Fibroblast of skin of left biceps (primary cell): ENCODE measurements at places on chromosomes 2 and 18.

DNA sequence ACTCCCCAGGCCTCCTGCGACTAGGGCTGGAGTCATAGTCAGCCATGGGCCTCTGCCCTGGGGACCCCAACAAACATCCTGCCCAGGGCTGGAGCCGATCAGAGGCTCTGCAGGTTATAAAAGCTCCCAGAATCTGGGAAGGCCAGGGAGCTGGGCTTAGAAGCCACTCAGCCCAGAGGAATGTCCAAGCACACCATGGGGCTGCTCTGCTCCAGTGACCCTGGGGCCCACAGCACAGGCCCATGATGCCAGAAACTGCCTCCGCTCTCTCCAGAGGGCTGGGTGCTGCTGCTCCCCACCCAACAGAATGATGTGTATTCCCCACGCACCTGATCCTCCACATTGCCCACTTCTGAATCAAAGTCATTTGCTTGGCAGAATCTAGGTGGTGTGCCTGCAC, 88.5 kb downstream of the ARMC9 start:
- DNase-seq, result no peak

DNA sequence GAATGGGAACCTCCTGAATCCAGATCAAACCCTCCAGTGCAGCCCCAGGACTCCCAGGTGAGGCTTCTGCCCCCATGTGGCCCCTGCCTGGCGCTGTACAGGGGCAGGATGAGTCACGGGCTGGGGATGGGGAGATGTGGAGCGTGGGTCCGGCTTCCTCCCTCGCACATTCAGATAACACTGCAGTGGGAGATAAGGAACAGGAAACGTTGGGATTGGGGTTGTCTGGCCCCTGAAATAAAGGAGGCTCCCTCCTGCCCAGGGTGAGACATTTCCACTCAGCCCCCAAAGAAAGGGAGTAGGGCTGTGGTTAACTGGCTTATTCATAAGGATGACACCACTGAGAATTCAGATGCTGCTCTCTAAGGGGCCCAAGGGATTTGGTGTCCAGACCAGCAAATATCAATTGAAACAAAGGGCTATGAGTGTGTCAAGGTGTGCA, 30.7 kb downstream of the IGFBP5 start:
- DNase-seq, result no peak

- DNase-seq, result no peak
Measured at GRCh38 chr2:54310311-54310710, 54.3 kb upstream of the TSPYL6 start.

- peak; percentile 90 for DNase-seq
Measured at GRCh38 chr2:112053917-112054846, 887 bp upstream of the TMEM87B start.

GRCh38 chr2:108641756-108642155, 77.5 kb upstream of the RANBP2 start:
- DNase-seq, result no peak

DNA sequence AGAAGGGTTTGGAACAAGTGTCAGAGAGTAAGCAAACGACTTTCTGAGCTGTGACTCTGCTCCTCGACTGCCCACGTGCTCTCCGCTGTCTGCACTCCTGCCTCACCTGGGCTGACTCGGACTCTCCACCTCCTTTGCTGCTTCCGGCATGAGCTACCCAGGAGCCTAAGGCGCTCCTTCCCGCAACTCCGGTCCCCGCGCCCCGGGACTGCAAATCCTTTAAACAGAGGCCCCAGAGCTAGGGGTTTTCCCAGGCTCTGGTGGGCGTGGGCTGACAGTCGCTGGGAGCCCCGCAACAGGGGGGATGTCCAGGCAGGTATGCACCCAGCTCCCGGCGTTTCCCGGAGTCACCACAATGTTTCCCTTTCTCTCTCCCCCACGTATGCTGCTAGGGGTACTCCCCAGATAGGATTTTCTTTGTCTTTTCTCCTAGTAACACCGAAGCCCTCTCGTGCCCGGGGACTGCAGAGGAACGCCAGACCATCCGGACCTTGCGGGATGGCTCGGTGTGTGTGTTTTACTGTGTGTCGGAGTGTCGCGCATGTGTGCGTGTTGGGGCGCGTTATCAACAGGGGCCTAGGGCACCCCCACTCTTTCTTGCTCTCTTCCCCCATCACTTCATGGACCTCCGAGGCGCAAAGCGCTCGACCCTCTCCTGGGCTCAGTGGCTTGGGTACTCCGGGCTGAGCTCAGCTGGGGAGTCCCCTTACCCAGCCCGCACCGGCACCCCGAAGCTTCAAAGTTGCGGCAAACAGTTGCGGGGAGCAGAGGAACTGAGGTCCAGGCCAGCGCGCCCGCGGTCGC, 691 bp upstream of the THSD7B start:
- no peak for DNase-seq

- DNase-seq, result no peak
Measured at GRCh38 chr2:186058614-186059013, 320.0 kb downstream of the FSIP2 start.

GRCh38 chr2:216740557-216741222, 45.3 kb upstream of the IGFBP5 start:
- no peak for DNase-seq

GRCh38 chr2:65576861-65577601, 144.6 kb upstream of the SPRED2 start:
- peak; percentile 83 for DNase-seq

- no peak for DNase-seq
Measured at GRCh38 chr2:212535996-212536816, 2.4 kb downstream of the ERBB4 start.

GRCh38 chr2:149167001-149167780, 128.7 kb downstream of the LYPD6B start:
- no peak for DNase-seq

DNA sequence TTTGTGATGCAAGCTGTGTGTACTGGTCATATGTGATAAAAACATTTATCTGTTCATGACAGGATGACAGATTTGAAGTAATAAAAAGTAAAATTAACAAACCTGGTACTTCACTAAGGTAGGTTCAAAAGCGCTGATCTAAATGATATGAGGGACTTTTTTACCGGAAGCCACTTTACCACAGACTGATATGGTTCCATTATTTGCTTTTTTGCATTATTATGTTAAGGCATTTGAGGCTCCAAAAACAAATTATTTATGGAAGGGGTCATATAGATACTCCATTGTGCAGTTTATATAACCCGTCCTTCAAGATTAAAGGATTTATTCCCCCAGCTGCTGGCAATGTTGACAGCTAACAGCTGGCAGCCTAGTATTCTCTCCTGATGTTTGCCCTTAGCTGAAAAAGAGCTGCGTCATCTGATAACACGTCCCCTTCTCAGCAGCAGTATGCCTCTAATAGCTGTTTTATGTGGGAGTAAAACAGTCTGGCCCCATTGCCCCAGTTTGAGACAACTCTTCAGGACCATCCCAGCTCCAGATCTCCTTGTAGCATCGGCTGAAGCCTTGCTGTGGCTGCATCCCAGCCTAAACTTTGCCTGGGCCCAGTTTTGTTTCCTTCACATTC, 84.8 kb upstream of the XIRP2 start:
- no peak for DNase-seq

- no peak for DNase-seq
Measured at GRCh38 chr2:64770137-64770780, 116.5 kb upstream of the SERTAD2 start.

DNA sequence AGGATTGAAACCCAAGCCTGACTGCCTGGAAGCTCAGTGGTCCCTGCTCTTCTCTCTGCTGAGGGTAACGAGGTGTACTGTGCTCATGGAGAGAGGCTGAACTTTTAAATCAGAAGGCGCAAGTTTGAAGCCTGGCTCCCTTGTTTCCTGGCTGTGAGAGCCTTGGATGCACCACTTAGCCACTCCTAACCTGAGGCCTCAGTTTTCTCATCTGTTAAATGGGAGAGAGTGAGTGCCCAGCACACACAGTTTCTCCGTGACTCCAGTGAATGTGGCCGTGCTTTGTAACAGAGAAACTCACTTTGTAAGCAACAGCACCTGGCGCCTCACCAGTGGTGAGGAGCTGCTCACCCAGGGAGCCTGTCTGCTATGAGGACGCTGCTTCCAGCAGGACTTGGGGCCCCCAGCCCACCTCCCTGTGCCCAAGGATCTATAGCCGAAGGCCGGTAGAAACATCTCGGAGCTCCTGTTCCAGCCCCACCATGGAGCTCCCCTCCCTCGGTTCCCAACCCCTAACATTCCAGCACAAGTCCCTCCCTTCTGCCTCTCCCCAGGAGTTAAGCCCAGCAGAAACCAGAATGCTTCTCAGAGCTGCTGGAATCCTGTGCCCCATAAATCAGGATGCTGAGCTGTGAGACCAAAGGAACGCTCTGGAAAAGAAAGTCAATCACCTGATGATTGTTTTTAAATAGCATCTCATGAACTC, 20.3 kb upstream of the KCNK3 start:
- no peak for DNase-seq

DNA sequence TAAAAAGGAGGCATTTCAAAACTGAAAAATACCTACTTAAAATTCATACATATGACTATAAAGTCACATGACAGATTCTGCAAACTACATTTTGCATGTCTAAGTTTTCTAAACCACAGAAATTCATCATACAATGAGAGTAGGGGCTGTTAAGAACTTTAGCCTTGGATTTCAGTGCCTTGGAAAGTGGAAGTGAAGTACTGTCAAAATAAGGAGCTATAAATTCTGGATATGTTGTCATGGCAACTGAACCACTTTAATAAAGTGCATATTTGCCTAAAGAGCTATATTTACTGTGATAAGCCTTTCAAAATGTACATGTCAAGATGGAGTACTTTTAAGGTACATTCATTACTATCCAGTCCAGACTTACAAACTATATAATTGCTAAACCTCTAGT, 227.1 kb downstream of the RAB3GAP1 start:
- no peak for DNase-seq

- no peak for DNase-seq
Measured at GRCh38 chr18:12608301-12608700, 49.6 kb downstream of the SPIRE1 start.

DNA sequence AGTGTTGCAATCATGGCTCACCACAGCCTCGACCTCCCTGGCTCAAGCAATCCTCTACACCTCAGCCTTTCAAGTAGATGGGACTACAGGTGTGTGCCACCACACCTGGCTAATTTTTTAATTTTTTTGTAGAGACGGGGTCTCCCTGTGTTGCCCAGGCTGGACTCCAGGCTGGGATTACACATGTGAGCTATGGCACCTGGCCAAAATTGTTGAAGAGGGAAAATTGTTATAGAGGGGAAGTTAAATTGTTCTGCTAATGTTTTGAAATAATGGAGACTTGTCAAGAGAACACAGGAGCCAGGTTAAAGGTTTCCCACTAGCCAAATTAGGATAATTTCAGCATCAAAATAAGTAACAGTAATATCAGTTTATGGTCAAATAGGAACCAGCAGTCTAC, 25.1 kb downstream of the PPIG start:
- no peak for DNase-seq

DNA sequence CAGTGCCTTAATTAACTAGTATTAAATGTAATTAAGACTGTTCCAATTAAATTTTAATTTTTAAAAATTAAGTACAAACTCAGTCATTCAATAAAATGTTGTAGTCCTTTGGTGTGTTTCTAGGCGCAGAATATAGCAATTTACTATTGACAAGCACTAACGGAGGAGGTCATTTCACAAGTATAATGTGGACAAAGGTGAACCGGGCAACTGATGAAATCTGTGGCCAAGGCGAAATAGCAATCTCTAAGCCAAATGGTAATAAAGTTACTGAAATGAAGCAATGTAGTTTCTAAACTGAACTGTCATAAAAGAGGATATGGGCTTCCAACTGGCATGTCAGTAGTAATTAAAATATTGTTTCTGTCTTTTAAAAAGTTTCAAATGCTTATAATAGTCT, 27.5 kb downstream of the FIGN start:
- DNase-seq, result no peak

DNA sequence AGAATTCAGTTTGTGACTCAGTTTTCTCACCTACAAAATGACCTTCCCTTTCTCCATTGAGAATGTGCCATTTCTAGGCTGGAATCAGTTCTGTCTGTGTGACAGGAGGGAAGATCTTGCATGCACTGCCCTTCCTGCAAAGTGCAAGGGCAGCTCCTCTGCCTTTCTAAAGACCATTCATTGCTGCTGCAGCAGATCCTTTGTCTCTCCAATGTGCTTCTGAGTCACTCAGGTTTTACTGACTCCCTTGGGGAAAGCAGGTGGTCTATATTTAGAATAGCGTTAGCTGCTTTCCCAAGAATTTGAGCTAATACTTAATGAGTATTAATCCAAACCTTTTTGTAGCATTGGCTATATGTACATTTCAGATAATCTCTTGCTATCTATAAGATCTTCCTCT, 62.5 kb downstream of the DAW1 start:
- DNase-seq, result no peak

- DNase-seq, result no peak
Measured at GRCh38 chr2:207202645-207203044, 36.9 kb upstream of the KLF7 start.

- no peak for DNase-seq
Measured at GRCh38 chr2:66334237-66335029, 100.5 kb upstream of the MEIS1 start.

- no peak for DNase-seq
Measured at GRCh38 chr2:72619626-72620025, 206.2 kb downstream of the EXOC6B start.

- no peak for DNase-seq
Measured at GRCh38 chr18:74154716-74155115, 6.4 kb downstream of the TIMM21 start.

- DNase-seq, result no peak
Measured at GRCh38 chr2:144774809-144775208, 254.9 kb upstream of the ZEB2 start.

DNA sequence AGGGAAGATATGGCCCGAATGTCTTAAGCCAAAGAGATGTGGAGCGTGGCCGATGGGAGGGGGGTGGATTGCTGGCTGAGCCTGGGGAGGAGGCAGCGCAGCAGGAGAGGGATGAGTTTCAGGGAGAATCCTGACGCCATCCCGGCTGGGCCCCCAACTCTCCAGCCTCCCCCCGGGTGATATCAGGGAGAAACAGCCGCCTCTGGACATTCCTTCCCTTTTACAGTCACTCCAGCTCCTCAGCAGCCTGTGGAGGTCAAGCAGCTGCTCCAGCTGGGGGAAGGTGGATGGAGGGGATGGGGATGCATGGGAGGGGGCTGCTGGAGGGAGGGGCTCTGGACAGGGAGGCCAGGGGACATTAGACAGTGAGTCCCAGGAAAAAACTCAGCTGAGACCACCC, 9.5 kb upstream of the DES start:
- DNase-seq, result no peak

DNA sequence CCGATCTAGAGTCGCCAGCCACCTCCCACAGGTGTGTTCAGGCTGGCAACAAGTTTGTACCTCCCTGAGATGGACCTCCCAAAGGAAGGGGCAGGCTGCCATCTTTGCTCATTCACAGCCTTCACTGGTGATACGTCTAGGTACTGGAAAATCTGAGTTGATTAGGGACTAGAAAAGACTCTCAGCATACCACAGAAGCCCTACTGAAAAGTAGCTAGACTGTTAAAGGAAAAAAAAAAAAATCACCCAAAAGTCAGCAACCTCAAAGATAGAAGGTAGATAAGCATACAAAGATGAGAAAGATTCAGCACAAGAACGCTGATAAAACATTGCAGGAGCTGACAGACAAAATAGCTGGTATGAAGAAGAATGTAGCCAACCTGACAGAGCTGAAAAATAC, 128.6 kb upstream of the WDR75 start:
- DNase-seq, result no peak
